ENCODE measurements at places on chromosomes 16 and 17.

- no peak for DNase-seq
Observed at GRCh38 chr17:56367366-56367765, 214.1 kb downstream of the ANKFN1 start.

GRCh38 chr17:67571478-67571877 lies 146.3 kb upstream of the NOL11 start:
- no peak for DNase-seq

DNA sequence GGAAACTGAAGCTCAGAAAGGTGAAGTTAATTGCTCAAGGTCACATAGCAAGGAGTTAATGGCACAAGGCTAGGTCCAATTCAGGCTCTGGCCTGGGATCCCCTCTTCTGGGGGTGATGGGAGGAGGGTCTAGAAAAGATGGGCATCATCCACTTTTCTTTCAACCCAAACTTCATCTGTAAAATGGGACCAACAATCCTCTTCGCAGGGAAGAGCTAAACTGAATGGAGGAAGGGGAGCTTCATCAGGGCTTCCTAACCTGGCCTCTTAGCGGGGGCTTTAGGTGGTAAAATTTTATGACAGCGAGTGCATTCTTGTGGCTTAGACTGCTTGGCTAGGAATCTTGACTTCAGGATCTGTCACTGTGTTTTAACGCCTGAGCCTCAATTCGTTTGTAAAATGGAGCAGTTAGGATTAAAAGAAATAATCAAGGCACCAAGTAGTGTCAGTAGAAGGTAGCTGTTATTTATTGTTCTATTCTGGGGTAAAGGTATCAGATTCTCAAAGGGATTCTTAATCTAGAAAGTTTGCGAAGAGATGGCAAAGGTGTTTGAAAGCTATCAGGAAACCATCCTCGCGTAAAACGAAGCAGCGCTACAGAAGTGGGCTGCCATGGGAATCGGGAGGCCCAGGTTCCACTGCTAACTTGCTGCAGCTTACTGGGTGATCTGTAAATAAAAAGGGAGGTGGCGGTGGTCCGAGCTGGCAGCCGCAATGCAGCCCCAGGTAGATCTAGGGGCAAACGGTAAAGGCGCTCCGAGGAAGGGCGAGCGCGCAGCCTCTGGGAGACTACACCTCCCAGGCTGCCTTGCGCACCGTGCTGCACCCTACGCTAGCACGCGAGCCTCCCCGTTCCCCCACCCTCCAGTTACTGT lies 1.5 kb upstream of the SRCAP start:
- peak; percentile 95 for DNase-seq

- no peak for DNase-seq
Observed at GRCh38 chr16:2358811-2359210, 18.3 kb upstream of the ABCA3 start.

DNA sequence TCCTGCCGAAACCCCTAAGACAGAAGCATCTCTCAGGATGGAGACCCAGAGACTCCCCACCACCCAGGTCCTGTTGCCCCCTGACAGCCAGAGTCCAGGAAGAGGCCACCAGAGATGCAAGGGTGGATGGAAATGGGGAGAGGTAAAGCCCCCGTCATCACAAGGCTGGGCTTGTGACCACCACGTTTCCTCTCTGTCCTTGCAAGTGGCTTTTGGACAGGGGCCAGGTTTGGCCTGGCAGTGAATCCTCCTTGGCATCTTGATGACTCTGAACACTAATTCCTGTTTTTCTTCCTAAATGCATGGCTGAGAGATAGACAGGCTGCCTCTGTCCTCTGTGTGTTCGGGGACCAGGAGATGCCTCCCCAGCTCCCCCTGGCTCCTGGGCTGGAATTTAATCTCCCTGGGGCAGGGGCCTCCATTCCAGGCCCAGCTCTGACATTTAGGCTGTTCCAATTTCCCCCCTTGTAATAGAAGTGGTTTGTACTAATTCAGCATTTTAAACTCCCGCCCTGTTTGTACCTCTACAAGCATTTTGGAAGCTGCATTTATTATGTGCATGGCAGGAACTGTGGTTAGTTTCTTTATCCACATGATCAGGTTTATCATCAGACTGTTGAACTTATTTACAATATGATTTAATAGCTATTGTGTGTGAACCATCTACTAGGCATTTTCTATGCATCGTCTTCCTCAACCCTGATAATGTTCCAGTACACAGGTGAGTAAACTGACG lies 116.1 kb upstream of the IRX6 start:
- no peak for DNase-seq

DNA sequence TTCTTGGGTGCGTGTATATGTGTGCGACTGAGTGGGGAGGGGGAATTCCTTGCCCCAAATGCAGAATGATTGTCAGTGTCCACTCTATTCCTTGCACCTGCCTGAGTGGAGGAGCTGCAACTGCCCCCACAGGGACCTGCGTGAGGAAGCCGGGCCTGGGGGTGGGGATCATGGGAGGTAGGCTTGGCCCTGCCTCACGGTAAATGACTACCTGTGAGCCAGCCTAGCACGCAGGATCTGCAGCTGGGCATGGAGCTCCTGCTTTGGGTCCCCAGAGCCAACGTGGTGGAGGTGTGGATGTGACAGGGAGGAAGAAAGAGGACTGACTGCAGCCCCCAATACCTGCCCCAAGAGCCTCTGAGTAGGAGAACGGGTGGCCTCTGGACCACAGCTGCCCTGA lies 77.0 kb upstream of the GAS7 start:
- DNase-seq: no peak

DNA sequence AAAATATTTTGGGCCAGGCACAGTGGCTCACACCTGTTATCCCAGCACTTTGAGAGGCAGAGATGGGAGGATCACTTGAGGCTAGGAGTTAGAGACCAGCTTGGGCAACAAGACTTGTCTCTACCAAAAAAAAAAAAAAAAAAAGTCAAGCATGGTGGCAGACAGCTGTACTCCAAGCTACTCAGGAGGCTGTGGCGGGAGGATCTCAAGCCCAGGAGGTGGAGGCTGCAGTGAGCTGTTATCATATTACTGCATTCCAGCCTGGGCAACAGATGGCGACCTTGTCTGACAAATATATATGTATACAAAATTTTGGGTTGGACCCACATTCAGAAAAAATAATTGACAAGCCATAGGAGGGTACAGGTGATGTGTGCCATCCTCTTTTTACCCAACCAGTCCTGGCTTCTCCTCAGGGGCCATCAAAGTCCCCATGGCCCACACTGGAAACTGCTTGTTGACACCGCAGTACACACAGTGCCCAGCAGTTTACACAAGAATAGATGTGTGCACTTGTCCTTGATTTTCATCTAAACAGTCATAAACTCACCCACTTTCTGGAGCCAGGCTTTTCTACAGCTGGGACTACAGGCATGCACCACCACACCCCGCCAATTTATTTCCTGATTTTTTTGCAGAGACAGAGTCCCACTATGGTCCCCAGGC lies 1.7 kb downstream of the CES2 start:
- DNase-seq: no peak

GRCh38 chr17:82752371-82753200 lies 721 bp downstream of the TBCD start:
- peak; percentile 67 for DNase-seq

DNA sequence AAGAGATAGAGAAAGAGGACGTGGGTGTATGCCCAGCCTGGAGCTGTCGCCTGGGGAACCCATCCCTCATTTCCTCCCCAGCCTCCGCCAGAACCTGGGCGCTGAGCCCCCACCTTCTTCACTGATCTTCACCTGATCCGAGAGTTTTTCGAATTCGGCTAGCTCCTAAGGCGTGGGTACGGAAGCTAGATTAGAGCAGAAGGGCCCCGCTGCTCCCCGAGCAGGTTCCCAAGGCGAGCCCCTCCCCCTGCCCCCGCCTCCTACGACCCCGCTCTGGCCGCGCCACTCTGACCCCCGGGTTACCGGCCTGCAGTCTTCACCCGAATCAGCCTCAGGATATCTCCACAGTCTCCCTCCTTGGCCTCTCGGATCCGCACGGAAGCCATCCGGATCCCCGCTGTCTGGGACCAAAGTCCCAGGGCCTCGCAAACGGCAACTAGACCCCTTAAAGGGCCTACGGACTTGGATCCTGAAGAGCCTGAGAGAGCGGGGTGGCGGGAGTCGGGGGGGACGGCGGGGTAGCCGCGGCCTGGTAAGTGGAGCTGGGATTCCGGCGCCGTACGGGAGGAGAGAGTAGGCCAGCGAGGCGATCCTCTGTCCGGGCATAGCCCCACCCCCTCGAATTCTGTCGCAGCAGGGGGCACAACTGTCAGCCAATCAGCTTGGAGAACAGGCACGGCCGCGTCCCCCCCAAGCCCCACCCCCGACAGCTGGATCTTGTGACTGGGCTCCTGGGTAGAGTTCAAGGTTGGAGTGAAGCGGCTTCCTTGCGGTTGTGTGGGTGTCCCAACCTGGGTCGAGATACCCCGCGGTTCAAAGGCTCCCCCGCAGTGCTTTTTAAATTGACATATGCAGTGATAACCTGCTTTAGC lies at the start of gene SAT2:
Gene SAT2 (minus strand): TSS at position 572 of the 872 bp plus-strand sequence. CDS start 186 bp downstream, at position 386.
- DNase-seq: peak; percentile 99

DNA sequence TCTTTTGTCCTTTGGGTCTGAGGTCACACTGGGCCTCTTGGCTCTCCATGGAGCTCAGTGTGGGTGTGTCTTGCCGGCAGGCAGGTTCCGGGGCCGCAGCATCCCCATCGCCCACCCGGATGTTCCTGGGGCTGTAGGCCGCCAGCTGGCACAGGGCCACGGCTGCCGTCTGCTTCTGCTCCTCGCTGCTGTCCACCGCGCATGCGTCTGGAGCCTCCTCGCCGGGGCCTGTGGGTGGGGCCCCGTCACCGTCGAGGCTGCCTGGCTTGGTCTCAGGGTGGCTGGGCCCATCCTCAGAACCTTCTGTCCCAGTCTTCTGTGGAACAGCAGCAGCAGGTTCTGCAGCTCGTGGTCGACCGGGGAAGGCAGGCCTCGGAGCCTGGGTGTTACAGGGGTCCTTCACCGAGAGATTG lies 9.6 kb downstream of the ZNF750 start:
- no peak for DNase-seq

DNA sequence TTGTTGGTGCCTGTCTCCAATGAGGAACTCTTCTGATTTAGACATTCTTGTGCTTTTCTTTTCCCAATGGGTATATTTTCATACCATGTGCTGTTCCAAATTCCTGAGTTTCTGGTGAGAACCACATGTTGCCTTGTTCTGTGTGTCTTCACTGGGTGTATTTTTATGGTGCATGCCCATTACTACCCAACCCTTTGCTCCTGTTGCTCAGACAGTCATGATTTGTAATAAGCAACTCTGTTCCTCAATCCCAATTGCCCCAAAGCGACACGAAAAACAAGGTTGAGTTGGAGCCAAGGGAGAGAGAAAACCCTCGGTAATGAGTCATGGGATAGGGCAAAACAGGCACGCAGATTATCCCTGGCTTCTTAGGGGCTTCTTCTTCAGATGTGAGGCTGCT lies 101.8 kb downstream of the ABCA8 start:
- DNase-seq: no peak

DNA sequence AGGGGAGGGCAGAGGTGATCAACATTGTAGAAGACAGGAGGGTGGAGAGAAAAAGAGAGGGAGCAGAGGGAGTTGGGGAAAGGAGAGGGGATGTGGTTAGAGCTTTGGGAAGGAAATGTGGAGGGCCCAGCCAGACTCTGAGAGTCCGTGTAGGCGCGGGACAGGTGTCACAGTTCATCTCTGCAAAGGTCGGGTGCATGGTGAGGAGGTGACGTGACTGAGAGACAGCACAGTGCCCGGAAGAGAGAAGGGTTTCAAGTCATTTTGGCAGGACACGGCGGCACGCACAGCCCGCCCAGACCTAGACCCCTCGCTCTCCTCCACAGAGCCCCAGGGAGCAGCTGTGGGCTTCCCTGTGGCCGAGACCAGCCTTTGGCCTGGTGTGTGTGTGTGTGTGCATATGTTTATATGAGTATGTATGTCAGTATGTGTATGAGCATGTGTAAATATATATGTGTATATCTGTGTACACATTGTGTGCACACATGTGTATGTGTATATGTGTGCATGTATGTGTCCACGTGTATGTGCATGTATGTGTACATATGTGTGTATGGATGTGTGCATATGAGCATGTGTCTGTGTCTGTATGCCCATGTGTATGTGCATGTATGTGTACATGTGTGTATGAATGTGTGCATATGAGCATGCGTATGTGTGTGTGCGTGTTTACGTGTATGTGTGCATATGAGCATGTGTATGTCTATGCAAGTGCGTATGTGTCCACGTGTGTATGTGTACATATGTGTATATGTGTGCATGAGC lies 104.6 kb downstream of the SEC14L1 start:
- DNase-seq: peak; percentile 84

DNA sequence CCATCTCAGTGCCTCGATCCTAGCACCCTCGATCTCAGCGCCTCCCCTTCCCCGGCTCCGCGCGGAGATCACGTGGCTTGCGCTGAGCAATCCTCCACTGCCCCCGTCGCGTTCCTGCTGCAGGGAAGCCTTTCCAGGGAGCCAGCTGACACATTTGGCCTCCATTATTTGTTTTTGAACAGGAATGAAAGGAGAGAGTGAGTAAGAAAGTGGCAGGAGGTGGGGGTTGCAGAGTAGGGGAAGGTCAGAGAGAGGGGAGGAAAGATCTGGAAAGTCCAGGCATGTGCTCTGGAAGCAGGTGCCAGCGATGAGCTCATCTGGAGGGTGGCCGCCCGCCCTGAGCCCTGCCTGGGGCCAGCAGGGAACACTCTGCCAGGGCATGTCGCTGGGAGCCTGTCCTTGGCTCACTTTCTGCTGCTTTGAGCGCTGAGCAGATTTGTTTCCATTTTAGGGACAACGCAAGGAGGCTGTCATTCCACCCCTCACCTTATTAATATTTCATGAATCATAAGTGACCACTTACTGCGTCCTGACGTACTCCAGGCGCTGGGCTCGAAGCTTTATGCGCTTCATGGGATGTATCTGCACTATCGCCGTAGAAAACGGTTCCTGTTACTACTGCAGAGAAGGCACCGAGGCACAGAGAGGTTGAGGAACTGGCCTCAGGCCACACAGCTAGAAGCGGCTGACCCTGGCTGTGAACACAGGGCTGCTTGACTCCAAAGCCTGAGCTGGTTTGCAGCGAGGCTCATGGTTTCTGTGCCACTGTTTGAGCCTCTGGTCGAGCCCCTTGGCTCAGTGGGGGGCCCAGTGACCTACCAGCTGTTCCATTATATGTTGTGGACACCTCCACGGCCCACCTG lies 283.1 kb downstream of the SEC14L1 start:
- DNase-seq: no peak

- no peak for DNase-seq
Observed at GRCh38 chr16:11857161-11857560, 5.8 kb upstream of the RSL1D1 start.

- no peak for DNase-seq
Observed at GRCh38 chr16:2501946-2502895, 11.5 kb upstream of the ATP6V0C start.

- DNase-seq: no peak
Observed at GRCh38 chr17:42975265-42975664, 4.6 kb downstream of the PTGES3L start.

- DNase-seq: no peak
Observed at GRCh38 chr17:66711881-66712321, 123.0 kb upstream of the CACNG5 start.

GRCh38 chr16:89602952-89603590 lies 10.4 kb upstream of the DPEP1 start:
- DNase-seq: no peak

DNA sequence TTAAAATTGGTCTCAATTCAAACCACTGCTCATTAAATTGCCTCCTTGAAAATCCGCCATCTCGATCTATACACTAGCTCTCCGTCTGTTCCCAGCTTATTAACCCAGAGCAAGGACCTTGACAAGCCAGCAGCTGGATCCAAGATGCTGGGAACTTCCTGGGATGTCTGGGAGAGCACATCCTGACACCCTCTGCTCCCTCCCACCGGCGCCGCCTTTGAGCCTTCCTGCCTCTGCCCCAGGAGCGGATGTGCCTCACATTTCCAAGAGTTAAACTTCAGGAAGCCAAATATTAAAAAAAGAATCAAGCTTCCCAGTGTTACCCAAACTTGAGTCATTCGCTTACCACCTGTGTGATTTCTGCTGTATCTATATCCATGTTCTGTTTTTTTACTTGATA lies 107.9 kb downstream of the HAPSTR1 start:
- DNase-seq: no peak

All from GM13976 (cell line).